Stimulated activated CD4-positive, alpha-beta T cell treated with anti-CD3 and anti-CD28 coated beads, Interleukin-1b, Interleukin-23, amount 100 ng/mL, for 1 hour (primary cell): ENCODE measurements at places on chromosomes 6 and 20.
A peak's percentile ranks its signal among the peaks of the same experiment; 100 is the strongest.

DNA sequence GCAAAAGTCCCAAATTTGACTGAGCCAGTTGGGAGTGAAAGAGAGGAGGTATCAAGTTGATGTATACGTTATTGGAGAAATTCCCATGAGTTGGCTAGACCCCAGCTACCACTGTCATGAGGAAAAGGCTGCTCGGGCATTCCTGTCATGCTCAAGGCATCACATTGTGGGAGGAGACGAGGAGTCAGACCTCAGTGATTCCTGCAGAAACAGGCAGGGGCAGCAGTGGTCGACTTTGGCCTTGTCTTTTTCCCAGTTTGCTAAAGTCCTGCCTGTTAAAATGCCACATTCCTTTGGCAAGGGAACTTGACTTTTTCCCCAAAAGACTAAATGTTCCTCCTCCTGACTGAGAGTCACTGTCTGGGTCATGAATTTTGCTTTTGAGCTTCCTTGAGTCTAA is 295.5 kb upstream of the HS3ST5 start:
- no peak for DNase-seq

DNA sequence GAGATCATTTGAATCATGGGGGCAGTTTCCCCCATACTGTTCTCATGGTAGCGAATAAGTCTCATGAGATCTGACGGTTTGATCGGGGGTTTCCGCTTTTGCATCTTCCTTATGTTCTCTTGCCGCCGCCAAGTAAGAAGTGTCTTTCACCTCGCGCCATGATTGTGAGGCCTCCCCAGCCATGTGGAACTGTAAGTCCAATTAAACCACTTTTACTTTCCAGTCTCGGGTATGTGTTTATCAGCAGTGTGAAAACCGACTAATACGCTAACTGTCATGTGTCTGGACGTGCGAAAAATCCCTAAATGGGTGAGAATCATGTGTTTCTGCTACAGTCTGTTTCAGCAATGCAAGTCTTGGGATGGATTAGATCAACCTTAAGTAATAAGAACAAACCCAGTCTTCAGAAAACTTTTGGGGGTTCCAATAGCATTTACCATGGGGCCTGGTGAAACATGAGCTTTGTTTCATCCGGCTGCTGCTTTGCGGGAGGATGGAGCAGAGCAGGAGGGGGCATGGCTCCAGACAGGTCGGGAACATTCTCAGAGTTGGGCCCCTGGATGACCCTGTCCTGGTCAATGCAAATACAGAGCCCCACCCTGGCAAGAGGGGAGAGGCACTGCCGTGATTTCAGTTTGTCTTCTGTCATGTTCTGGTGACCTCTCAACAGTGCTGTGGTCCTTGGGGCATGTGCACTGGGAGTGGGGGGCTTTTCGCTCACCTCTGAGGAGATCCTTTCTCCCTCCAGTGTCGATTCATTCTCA is 41.5 kb downstream of the CTCFL start:
- no peak for DNase-seq

DNA sequence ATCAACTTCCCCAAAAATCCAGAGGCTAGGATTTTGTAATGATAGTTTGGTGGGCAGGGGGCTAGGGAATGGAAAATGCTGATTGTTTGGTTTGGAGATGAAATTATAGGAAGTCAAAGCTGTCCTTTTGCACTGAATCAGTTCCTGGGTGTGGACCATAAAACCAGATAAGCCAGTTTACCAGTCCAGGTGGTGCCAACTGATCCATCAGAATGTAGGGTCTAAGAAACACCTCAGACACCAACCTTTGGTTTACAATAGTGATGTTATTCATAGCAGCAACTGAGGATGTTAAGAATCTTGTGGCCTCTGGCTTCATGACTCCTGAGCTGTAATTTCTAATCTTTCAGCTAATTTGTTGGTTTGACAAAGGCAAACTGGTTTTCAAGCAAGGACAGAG is 496.6 kb upstream of the EPHA7 start:
- no peak for DNase-seq

DNA sequence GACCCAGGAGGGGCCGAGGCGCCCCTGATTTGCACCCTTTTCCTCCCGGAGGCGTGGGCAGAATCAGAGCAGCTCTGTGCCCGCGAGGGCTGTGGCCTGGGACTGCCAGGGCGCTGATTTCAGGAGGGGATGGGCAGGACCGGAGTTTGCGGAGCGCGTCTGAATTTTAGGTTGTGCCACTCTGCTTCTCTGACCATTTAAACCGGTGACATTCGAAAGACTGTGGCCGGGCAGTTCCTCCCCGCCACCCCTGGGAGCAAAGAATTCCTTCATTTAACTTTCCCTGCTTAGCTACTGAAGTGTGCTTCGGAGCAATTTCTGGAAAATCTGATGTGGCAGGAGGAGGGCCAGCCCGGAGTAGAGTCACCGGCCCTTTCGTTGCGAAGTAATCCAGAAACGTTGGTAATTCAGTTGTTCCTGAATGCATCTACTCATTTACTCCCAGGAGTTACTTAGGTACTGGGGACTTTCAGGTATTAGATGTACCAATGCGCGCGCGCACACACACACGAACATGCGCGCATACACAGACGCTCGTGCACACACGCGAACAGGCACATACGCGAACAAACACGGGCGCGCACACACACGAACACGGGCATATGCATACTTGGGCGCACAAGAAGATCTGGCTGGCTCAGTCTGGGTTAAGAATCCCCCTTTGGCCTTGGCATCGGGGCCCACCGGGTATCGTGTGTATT is 568 bp downstream of the CCDC170 start:
- no peak for DNase-seq

GRCh38 chr6:55395871-55396270 is 68.6 kb downstream of the GFRAL start:
- DNase-seq: no peak

DNA sequence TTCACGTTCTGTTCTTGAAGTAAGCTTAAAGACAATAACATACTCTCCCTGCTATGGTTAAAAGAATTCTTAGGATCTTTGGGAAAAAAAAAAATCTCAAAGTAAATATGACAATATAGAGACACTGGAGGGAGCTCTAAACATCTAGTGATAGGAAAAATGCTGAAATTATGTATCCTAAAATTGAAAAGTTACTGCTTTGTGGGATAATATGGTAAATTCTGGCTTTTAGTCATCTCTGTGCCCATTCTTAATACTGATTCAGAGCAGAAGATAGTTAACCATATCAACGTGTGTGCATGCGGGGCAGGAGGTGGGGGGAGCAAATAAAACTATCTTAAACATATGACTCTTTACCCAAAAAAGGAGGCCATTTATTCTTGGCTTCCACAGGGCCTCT is 165.4 kb downstream of the GMPR start:
- no peak for DNase-seq

- no peak for DNase-seq
Observed at GRCh38 chr6:64330694-64331307, 695.2 kb downstream of the PHF3 start.

GRCh38 chr6:37239950-37240713 is 17.4 kb upstream of the TBC1D22B start:
- DNase-seq: peak; percentile 29

DNA sequence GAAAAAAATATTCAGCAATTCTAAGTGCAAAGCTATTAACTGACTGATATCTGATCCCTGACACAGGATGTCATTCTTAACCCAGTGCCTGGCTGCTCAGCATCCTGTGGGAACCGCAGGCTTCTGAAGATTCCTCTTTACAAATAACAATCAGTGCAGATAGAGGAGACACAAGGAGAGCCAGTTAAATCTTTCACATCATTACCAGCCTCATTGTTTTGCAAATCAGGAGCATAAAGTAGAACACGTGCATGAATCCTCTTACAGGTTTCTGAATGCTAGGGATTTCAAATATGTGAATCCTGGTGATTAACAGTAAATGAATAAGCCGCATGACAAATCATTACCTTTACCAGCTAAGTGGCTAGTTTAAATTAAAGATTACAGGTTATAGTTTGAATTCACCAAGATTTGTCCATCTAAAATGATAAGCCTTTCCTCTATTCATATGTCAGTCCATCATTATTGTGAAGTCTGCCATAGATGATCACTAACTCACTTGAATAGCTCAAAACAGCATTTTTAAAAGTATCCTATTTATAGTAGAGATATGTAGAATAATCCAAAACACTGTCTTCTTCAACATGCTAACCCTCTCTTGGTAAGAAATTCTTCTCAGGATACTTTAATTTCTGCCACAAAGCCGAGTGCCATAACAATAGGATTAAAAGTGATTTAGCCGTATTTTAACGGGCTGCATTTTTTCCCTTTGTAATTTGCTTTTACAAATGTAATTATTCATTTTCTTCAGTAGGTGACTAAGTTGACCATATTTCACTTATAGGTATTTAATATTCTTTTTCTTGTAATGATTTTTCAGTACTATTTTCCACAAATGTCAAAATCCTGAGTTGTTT is 367.3 kb upstream of the EPHA7 start:
- DNase-seq: no peak

DNA sequence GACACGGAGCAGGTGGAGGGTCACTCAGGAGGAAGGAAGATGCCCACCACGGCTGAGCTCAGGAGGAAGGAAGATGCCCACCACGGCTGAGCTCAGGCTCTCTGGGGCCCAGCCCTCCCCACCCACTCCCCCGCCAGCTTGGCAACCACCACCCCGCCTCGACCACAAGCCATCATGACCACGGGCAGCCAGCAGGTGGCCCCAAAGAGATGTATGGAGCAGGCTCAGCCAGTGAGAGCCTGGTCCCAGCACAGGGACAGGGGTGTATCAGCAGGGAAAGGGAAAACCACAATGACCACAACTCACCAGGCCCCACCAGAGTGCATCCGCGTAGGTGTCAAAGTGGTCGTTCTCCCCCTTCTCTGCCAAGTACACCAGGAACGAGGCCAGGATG is 30.4 kb downstream of the KCNQ2 start:
- DNase-seq: peak; percentile 38

- no peak for DNase-seq
Observed at GRCh38 chr6:15369838-15370237, 124.0 kb downstream of the JARID2 start.

DNA sequence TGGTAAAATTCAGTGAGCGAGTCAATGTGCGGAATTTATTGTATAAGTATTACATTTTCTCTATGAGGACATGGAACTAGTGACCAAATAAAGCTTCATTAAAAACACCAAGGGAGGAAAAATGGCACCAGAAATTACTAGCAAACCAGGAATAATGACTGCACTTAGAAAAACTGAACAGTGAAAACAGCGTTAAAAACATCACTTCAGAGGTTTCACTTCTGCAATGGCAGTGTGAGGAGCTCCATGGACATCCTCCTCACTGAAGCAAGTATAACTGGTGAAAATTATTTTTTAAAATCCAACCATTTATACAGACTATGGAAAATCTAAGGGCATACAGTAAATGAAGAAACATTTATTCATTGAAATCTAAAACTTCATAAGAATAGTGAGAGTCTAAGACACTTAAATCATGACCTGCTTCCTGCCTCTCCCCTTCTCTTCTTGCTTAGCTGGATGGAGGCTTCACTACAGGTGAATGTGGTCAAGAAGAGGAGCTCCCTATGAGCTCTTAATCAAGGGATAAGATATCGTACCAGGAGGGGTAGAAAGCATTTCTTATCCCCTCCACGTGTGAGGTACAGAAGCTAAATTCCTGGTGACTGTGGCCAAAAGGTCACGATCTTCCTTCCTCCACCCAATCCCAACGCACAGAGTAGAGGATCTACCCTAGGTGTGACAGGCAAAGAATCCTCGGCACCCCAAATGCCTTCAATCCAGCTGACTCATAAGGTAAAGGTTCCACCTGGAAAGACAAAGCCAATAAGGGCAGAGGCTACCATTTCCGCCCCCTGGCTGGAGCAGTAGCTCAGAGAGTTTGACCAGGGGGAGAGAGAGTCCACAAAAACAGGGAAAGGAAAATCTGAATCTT is 12.3 kb upstream of the ASF1A start:
- DNase-seq: no peak

DNA sequence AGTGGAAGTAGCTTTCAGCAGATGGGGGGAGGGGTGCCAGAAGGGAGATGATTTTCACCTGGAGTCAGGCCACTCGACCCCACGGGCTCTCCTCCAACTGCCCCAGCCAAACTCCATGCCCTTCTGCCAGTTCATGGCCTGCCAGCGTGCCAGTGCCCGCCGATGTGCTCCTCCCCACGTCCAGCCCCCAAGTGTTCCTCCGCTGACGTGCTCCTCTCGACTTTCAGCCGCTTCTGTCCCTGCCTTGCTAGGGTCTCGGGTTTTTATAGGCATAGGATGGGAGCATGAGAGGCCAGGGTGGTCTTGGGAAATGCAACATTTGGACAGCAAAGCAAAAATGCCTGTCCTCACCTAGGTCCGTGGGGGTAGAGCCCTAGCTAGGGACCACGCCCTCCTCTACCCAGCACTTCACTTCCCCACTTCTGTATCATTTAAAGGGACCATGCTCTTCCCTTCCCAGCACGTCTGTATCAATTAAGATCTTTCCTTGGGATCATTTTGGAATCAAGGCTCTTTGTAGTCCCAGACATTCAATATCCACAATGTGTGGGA is 54.4 kb downstream of the PRND start:
- no peak for DNase-seq

DNA sequence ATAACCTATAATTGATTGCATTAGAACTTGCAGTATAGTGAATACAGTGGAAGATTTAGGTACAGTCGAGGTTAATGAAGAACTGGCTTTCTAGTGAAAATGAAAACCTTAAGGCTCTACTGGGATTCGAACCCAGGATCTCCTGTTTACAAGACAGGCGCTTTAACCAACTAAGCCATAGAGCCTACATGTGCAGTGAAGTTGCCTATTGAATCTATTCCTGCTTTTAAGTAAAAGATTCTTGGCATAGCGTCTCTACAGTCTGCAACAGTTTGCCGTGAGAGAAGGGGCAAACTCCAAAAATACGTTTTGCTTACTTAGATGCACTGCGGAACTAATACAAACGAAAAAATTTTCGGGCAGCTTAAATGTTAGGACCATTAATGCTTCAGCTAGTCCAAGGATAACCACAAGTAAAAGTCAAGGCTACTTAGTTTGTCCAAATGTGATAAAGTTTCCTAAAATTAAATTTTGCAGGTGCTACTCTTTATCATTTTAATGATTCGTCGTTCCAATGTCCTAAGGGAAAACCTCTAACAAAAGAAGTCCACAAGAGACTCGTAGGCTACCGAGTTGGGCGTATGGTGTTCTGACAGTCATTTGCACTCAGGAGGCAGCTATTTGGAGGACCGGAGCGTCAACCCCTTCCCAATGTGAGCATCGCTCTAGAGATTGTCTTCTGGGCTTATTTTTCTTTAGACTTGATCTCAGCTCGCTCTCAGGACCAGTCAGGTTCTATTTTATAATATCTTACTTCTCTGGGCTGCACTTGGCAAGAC is 31.3 kb upstream of the ZSCAN23 start:
- no peak for DNase-seq

GRCh38 chr6:71209626-71210025 is 79.0 kb upstream of the OGFRL1 start:
- DNase-seq: no peak

GRCh38 chr20:4026093-4026601 is 10.8 kb upstream of the RNF24 start:
- DNase-seq: no peak

DNA sequence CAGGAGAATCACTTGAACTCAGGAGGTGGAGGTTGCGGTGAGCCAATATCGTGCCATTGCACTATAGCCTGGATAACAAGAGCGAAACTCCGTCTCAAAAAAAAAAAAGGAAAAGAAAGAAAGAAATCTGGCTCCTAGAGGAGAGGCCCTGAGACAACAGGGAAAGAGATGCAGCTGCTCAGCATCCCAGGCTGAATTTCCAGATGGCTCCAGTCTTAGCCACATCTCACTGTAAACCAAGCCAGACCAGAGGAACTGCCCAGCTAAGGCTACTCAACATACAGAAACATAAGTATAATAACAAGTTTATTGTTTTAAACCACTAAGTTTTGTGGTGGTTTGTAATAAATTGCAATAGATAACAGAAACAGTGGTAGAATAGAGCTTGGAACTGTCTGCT is 38.5 kb upstream of the TASP1 start:
- no peak for DNase-seq
